ENCODE measurements at places on chromosomes 4 and X.

DNA sequence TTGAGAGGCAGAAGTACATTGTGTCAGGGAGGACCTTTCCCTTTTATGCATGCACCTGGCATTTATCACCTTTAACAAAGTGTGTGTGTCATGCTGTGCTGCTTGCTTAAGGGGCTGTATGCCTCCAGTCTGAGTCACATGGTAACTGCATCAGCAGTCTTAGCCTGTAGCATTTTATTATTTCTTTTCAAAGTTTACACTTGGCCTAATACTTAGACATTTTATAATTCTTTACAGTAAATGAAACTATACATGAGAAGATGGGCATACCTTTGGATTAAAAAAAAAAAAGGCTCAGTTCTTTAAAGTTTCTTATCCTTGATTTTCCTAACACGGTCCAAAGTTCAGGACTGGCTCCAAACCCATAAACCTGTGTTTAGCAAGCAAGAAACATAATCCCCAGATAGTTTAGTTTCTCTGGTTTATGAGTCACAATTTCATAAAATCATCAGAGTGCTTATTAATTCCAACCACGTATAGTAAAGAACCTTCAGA is 14.6 kb downstream of the NPNT start:
- no peak for DNase-seq

GRCh38 chr4:84920617-84921016 is 45.9 kb downstream of the WDFY3 start:
- no peak for DNase-seq

- DNase-seq = peak; percentile 42
Measured at GRCh38 chr4:118076958-118077766, 42.9 kb downstream of the NDST3 start.

DNA sequence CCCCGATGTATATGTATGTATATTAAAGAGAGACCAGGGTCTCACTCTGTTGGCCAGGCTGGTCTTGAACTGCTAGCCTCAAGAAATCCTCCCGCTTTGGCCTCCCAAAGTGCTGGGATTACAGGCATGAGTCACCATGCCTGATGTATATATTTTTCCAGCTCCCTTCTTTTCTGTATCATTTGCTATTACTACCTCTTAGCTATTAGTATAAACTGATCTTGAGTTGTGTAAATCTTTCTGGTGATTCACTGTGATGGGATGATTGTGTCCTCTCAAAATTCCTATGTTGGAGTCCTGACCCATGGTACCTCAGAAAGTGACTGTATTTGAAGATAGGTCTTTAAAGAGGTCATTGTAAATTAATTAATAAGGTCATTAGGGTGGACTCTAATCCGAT is 53.1 kb downstream of the HPRT1 start:
- no peak for DNase-seq

DNA sequence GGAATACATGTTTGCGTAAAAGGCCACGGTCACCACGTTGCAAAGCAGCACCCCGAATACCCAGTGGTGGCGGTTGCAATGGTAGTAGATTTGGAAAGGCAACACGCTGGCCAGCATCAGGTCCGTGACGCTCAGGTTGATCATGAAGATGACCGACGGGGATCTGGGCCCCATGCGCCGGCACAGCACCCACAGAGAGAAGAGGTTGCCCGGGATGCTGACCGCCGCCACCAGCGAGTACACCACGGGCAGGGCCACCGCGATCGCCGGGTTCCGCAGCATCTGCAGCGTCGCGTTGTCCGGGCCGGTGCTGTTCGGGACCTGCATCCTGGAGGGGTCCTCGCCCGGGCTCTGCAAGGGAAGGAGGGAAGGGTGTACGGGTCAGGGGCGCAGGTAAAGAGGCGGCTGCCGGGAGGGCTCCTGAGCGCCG is 13.5 kb upstream of the ASMTL start:
- no peak for DNase-seq
